ENCODE measurements at places on chromosomes 6 and 20.

DNA sequence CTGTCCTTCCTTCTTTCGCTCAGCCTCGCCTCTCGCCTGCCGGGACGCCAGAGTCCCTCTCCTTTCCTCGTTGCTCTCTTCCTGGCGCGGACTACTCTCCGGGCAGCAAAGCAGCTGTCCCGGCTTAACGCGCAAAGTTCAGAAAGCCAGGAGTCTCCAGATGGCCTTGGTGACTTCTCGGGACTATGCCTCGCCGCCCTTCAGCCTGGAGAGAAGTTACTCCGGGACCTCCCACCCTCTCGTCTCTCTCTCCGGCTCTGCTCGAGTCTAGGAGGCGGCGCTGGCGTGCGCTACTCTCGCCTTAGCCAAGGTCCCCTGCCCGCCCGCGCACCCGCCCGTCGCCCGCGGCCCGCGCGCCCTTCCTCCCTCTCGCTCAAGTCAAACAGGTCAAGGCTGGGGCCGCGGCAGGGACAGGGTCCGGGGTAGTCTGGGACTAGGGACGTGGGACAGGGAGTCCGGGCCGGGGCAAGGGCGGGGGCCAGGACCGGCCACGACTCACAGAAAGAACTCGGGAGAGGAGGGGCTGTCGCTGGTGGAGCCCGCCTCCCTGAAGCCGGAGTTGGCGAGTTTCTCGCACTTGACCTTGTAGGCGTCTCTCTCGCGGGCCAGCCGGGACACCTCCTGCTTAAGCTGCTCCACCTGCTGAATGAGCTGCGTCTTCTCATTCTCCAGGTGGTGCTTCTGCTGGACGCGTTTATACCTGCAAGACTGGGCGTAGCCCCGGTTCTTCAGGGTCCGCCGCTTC, 1.5 kb downstream of the MAFB start:
- DNase-seq, result no peak

GRCh38 chr6:30889496-30889885, 5.2 kb downstream of the DDR1 start:
- no peak for DNase-seq

DNA sequence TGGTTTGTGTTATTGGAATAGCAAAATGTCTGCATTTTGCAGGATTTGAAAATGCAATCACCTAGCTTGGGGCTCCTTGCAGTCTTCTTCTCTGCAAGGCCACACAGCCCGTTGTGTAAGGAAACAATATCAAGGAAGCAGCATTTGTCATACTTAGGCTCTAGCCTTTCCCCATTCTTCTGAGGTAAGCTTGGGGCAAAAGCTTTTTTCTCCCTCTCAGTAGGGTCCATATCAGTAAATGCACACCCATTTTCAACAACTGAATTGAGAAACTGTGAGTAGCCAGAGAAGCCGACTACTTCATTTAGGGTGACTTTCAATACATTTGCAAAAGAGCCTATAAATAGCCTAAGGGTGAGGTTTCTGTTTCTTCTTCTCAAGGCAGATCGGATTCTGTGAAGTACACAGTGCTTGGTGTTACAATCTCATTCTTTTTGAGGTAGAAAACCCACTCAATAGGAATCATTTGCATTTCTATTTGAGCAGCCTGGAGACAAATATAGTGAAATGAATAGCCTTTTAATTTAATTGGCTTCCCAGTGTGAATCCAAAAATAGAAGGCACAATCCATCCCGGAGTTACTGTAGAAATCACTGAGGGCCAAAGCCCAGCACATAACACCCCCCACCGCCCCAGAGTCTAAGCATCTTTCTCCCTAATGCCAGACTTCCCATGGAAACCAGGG, 61.8 kb downstream of the BTBD3 start:
- DNase-seq, result no peak

DNA sequence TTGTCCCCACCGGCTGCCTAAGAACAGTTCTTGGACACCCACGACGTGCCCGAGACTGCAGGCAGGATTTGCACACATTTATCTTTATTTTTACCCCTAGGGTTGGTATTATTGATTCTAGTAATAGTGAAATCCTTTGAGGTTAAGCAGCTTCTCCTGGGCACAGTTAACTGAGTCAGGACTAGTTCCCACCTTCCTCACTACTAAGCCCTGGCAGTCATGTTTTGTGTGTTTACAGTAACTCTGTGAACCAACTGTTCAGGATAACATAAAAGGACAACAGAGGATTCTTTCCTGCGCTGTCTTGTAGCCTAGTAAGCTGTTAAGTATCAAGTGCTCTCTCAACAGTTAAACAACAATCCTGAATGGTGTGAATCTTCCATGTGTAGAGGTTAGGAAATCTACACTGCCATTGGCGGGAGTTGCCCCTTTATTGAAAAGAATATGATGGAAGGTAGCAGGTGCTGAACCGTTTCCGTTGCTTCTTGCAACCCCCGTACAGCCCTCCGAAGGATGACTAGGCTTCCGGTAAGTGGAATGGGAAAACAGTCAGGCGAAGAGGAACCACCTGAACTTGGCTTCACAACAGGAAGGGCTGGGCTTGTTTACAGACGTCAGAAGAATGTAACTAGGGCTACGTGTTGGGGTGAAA, 979 bp upstream of the SOD2 start:
- no peak for DNase-seq

GRCh38 chr6:8794420-8794819, 359.1 kb upstream of the SLC35B3 start:
- no peak for DNase-seq

DNA sequence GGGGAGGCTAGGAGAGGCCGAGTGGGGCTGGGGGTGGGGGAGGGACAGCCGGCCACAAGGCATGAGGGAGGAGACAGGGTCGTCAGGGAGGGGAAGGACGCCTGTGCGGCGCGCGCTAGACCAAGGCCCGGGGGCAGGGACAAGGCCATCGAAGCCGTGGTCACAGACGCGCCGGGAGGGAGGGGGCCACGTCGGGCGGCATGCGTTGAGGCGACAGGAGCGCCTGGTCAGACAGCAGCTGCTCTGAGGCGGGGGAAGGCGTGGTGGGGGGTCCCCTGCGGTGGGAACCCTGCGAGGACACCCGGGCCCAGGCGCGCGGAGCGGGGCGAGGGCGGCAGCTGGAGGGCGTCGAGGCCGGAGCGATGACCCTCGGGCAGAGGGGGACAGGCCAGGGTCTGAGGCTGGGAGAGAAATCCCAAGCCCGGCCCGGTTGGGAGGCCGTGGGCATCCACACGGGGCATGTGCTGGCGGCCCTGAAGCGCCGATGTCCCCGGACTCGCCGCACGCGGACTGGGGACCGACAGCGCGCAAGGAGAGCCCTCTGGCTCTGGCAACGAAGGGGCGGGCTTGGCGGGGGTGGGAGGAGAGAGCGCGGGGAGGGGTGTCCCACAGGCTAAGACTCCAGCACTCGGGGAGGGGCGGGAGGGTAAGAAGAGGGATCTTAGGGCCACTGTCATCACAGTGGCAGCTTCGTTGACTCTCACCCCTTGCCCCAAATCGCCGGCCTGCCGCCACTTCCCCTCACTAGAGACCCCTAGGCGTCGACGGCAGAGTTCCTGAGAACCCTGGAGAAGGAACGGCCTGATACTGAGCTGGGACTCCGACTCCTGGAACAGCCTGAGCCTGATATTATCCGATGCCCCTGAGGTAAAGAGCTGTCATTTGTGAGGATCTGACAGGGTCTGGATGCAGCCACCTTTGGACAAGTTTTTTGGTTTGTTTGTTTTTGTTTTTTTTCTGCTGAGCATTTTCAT, 5.0 kb downstream of the TMEM239 start:
- no peak for DNase-seq

DNA sequence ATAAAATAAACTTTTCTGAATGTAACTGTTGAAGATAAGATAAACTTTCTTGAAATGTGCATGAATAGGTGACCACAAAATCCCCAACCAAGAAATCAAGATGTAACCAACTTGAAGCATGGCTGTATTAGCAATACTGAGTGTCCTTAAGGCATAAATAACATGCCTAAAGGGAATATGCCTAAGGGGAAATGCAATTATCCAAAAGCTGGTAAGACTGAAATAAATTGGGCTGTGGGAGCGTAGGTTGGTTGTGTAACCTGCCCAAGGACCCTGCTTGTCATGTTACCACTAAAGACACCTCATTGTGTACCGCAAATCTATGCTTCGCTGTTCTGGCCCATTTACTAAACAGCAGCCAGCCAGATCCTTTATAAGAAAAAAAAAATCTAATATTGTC, 200.8 kb upstream of the PDE10A start:
- DNase-seq, result no peak

DNA sequence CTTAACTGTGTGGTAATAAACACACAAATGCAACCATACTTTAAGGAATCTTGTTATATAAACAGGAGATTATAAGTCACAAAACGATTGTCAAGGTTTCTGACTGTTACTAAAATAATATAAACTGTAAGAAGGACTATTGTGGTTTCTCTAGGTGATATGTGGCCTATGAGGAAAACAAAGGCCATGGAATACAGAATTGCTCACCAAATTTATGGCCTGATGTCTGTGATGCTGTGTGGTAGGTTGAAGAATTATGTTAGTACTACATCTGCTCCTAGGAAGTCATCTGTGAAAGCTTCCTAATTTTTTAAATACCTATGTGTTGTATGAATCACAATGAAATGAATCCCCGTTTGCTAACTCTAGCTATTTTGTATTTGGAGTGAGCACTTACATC, 875.4 kb upstream of the MAP3K7 start:
- no peak for DNase-seq

DNA sequence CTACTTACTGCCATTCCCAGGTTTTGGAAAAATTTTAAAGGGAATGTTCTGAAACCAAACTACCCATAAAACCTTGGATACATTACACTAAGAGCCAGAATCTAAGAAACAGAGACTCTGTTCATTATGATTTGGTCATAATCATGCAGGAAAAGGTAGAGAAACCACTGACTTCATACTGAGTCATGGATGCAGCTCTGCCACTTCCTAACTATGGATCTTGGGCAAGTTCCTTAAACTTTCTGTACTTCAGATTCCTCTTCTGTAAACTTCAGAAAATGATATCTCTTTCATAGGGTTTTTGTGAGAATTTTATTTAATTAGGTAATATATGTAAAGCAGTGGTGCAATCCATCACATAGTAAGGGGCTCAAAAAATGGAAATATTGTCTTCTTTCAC, 20.0 kb downstream of the PLA2G7 start:
- DNase-seq, result no peak

GRCh38 chr20:9225879-9226278, 157.0 kb downstream of the PLCB4 start:
- DNase-seq, result no peak

GRCh38 chr20:9397928-9398327, 116.5 kb upstream of the LAMP5 start:
- DNase-seq, result no peak

GRCh38 chr20:40797425-40797824, 108.4 kb upstream of the MAFB start:
- DNase-seq, result no peak

DNA sequence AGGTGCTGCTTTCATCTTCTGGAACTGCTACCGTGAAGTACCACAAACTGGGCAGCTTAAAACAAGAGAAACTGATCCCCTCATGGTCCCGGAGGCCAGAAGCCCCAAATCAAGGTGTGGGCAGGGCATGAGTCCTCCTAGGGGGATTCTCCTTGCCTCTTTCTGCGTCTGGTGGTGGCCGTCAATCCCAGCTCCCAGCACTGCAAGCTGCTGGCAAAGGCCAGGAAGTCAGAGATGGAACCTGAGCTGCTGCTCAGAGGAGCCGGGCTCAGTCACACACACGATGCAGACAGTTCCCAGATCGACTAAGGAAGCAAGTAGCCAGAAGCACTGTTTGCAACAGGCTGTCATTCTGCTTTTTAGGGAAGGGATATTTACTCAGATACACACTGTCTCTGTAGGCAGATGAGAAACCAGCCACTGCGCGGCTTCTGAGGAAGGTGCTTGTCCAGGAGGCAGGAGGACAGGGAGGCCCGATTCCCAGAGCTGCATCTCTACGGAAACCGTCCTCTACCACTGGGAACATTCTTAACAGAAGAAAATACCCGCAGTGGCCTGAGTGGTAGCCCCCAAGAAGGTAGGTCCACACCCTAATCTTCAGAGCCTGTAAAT, 15.5 kb downstream of the BHLHE23 start:
- no peak for DNase-seq

DNA sequence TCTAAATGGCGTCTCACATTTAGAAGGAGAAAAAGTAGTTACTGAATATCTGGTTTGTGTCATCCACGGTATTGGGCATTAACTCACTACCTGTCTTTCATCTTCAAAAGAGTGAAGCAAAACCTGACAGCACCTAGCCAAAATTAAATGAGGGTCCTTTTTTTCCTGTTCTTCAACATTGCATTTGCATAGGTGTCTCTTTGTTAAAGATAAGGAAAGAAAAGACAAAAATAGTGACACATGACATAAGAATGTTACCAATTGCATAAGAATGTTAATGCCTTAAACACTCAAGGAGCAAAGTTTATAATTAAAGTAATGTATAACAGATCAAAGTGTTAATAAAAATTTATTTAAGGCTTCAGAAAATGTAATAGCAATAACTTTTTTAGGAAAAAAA, 61.4 kb upstream of the MANEA start:
- DNase-seq, result no peak

GRCh38 chr6:109793792-109794191, 102.7 kb downstream of the FIG4 start:
- DNase-seq, result no peak

DNA sequence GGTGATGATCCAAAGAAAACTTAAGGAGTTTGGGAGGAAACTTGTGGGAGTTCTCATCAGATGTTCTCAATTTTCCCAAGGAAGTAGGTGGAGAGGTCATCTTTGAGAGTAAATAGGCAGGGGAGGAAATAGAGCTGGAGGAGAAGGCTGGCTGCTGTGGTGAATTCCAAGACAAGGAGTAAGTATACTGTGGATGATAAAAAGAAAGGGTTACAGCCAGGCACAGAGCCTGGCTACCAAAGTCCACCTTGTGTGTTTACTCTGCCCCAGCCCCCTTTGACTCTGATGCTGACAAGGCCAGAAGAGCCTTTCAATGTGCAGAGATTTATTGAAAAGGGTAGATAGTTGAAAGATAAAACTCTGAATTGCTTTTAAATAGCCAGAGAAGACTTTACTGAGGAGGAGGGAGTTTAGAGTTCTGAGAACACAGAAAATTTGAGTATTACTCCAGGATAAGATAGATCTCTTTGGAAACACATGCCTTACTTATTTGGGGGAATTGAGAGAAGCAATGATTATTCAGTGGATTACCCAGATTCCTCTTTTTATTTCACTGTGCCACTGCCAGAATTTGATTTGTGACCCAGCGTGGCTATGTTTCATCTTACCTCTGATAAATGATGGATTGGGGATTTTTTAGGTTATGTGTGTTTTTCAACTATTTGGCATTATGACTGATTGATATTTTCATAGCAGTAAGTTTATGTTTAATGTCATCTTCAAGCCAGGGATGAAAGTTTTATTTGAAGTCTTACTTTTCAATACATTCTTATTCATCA, 182.6 kb upstream of the JAG1 start:
- no peak for DNase-seq

All from esophagus squamous epithelium (tissue), 5 donors.